ENCODE measurements at places on chromosomes 6 and 20. TPM values are rescaled to one million over a fixed set of nuclear protein-coding genes. Genes with fewer than 3 reads are reported as not detected.

GRCh38 chr6:150579611-150580010, 20.1 kb upstream of the PLEKHG1 start:
- no peak for DNase-seq

DNA sequence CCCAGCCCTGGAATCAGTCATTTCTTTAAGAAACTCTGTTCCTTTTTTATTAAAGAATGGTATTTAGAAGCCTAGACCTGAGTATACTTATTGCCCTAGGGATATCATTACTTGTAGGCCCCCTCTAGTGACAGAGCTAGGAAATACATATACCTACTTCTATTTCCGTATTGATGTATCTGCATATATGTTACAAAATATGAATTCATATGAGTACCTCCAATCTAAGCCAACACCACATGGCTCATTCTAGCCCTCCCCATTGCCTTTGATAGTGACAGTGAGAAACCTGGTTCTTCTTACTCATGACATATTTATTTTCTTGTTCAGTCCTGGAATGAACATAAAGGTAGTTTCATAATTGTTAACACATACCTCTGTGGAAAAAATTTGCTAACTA, 137.2 kb downstream of the FARS2 start:
- DNase-seq = no peak

DNA sequence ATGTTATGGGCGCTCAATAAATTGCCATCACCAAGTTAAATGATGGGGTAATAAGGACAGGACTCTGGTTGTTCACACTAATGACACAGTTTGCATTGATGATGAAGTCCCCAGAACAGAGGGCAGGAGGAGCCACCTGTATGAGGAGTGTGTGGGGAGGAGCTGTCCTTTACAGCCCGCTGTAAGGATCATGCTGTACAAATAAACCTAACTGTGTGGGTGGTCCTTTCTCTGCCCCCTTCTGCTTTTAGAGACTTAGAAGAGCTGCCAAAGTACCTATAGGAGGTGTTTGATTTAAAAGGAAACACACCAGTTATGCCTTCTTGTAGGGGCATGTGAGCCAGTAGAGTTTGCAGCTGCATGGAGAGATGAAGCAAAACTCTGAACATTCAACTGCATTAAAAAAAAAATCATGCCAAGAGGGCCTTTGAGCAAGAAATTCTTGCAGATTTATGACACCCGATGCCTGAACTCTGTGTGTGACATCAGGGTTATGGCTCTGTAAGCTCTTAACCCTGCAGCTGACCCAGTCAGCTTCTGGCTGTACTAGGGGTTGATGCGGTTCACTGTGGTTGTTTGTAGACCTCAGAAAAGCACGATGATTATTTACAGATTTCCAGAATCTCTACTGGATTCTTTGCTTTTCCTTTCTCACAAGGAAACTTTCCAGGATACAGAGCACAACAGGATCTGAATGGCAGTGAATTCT, 67.4 kb downstream of the UST start:
- DNase-seq = no peak

DNA sequence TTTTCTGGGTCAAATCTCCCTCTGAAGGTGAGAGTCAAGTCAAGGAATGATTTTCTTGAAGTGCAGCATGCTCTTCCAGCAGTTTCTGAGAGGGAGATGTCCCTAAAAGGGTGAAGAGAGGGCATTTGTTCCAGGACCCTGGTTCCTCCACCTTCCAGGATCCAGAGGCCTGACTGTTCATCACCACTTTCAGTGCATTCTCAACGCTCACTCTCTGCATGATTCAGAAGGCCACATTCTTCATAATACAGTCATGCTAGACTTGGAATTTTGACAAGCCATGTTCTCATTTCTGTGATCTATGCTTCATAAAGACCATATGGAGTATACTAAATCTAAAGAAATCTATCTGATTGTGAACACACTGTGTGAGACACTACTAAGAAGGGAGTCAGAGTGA, 85.1 kb downstream of the PDE7B start:
- peak; percentile 66 for DNase-seq

GRCh38 chr20:48828734-48829460, 1.1 kb upstream of the PREX1 start:
- no peak for DNase-seq

- no peak for DNase-seq
Measured at GRCh38 chr20:64037498-64038213, 1.7 kb downstream of the C20orf204 start.

- no peak for DNase-seq
Measured at GRCh38 chr6:13635948-13636658, 21.0 kb downstream of the NOL7 start.

GRCh38 chr6:137309078-137309762, 90.0 kb upstream of the IFNGR1 start:
- peak; percentile 69 for DNase-seq

- no peak for DNase-seq
Measured at GRCh38 chr20:54726687-54727300, 251.4 kb downstream of the DOK5 start.

DNA sequence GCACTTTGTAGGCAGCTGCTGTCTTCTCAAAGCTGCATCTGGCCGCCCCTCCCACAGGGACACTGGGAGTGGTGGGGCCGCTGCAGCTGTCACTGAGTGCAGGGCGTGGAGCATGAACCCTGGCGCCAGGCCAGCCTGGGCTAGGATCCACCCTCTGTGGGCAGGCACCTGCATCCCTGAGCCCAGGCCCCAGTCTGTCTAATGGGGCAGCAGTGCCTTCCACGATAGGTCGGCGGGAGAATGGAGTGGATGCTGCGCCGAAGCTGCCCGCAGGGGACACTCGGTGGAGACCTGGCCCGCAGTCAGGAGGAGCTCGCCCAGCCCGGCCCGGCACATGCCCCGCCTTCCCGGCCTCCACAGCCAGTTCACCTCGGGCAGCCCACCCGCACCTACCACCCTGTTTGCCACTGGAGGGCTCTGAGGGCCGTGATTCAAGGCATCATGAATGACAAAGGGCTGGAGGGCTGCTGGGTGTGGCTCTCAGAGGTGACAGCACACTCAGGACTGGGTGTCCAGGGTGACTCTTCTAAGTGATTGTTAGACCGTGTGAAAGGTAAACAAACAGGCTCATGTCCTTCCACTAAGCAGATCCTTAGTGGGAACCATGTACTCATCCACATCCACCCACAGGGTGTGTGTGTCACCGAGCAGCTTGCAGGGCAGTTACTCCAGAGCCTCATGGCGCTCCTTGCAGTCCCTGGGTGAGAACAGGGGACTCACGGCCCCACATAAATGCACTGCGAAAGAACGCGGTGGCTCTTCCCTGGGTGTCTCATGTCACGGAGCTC, 133.9 kb downstream of the AGPAT4 start:
- DNase-seq = no peak

GRCh38 chr6:169142538-169142844, 111.2 kb downstream of the THBS2 start:
- DNase-seq = no peak

- DNase-seq = no peak
Measured at GRCh38 chr6:13703496-13703895, 8.1 kb downstream of the RANBP9 start.

DNA sequence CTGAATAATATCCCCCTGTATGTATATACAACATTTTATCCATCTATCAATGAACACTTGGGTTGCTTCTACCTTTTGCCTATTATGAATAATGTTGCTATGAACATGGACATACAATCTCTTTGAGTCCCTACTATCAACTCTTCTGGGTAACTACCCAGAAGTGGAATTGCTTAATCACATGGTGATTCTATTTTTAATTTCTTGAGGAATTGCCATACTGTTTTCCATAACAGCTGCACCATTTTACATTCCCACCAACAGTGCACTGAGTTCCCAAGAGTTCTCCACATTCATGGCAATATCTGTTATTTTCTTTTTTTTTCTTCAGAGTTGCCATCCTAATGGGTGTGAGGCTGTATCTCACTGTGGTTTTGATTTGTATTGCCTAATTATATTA, 88.3 kb downstream of the ZHX3 start:
- DNase-seq = no peak

DNA sequence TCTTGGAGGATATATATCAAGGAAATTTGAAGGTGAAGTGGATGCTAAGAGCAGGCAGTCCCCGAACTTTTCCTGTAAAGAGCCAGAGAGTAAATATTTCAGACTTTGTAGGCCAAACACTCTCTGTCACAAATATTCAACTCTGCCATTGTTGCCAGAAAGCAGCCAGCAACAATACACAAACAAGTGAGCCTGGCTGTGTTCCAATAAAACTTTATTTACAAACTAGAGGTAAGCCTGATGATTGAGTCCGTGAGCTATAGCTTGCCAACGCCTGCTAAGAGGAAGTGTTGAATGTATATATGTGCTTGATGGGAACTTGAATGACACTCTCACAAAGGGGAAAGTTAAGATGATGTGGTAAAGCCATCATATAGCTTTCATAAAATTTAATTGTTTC, 166.0 kb upstream of the PLN start:
- DNase-seq = no peak

DNA sequence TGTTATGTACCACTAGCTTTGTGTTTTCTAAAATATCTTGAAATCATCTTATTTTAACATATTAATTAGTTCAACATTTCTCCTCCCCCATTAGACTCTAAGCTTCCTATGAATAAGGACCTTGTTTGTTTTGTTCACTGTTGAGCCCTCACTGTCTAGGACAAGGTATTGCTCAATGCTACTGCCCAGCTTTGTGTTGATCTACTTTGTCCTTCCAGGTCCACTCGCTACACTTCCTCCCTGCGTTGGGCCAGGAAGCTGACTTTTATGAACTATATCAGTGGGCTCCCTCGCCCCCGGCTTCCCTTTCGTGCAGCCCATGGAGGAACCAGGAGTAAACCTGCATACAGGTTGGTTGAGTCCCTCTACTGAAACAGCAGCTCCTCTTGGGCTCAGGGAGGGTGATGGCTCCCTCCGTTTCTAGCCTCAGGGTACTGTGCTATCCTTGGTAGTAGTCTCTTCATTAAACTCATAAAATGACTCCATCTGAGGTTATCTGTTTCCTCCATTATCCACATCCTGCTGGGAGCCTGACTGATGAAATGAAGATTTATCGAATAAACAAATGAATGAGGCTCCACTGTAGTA, 272.5 kb downstream of the CLIC5 start:
- DNase-seq = no peak

DNA sequence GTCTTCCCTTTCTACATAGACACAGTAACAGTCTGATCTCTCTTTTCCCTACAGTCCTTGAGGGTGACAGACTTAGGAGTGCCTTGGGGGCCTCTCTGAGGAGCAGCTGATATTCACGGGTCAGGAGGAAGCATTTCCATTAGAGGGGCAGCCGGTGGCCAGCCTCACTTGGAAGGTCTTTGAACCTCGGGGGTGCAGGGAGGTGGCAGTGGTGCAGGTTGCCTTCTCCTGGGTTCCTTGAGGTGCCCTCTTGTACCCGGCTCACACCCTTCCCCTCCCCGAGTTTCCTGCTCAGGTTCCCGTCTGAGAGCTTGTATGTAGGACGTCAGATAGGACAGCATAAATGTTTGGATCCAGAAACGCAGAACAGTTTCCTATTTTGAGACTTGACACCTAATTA, 2.5 kb downstream of the RTEL1 start:
- no peak for DNase-seq

GRCh38 chr6:62390401-62390800, 104.4 kb upstream of the KHDRBS2 start:
- no peak for DNase-seq

GRCh38 chr6:139416146-139416545, 41.7 kb upstream of the CITED2 start:
- no peak for DNase-seq

GRCh38 chr6:17962436-17963031, 24.9 kb downstream of the KIF13A start:
- peak; percentile 43 for DNase-seq

DNA sequence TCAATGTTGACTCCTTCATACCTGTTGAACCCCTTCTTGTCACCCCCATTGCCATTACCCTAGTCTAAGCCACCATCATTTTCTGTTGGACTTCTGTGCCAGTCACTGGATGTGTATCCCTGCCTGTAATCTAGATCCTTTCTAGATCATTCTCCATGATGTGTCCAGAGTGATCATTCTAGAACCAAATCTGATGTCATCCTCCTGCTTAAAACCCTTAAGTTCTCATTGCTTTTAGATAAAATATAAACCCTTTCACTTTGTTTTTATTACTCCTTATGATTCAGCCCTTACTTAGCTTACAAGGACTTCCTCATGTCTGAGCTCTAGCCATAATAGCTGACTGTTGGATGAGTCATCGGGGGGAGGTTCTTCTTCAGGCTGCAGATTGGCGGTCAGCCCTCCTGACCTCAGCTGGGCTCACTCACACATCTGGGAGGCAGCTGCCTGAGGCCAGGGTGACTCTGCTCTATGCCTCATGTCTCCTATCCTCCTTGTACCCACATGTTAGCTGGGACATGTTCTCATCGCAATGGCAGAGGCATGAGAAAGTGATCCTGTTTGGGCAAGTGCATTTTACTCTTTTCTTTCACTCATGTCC, 287.6 kb downstream of the ESR1 start:
- DNase-seq = peak; percentile 99

GRCh38 chr6:13362412-13362811, 34.1 kb upstream of the TBC1D7 start:
- peak; percentile 89 for DNase-seq

DNA sequence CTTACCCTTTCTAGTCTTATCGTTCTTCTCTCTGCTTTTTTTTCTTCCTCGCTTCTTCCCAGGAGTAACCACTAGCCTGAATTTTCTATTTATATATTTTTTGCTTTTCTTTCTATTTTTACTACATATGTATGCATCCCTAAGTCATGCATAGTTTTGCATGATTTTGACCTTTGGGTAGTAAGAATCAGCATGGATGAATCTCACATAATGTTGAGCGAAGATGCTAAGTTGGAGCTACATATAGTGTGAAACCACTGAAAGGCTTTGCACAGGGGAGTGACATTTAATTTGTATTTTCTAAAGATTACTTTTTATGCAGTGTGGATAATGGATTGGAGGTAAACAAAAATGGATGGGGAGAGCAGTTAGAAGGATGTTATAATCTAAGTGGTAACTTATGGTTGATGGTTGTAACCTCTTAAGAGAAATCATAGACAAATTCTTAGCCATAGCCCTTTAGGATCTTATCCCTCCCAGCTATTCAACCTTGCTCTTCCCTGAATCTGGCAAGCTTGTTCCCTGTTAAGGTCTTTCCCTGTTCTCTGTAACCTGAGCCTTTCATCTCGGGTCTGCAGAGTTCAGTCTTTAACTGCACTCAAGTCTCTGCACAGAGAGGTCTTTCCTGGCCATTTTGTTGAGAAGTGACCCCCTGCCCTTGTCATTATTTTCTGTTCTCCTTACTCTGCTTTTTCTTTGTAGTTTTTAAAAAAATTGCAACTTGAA, 18.0 kb downstream of the PEX7 start:
- DNase-seq = no peak

GRCh38 chr20:31710423-31711108, 12.1 kb downstream of the BCL2L1 start:
- no peak for DNase-seq

Gene KCNS1
- total RNA-seq = 4.3 TPM

Gene JPH2
- total RNA-seq = 2.4 TPM

Gene LINC00237
- total RNA-seq = not detected

Gene HCRTR2
- not detected for total RNA-seq

Gene MAS1
- not detected for total RNA-seq

Gene TINAG
- 0.75 TPM for total RNA-seq

Gene SRMS
- 0.48 TPM for total RNA-seq

Gene PROKR2
- not detected for total RNA-seq

All from kidney epithelial cell (primary cell).